T-helper 17 cell (primary cell): ENCODE measurements at places on chromosomes 2 and 18.
A peak's percentile ranks its signal among the peaks of the same experiment; 100 is the strongest.

DNA sequence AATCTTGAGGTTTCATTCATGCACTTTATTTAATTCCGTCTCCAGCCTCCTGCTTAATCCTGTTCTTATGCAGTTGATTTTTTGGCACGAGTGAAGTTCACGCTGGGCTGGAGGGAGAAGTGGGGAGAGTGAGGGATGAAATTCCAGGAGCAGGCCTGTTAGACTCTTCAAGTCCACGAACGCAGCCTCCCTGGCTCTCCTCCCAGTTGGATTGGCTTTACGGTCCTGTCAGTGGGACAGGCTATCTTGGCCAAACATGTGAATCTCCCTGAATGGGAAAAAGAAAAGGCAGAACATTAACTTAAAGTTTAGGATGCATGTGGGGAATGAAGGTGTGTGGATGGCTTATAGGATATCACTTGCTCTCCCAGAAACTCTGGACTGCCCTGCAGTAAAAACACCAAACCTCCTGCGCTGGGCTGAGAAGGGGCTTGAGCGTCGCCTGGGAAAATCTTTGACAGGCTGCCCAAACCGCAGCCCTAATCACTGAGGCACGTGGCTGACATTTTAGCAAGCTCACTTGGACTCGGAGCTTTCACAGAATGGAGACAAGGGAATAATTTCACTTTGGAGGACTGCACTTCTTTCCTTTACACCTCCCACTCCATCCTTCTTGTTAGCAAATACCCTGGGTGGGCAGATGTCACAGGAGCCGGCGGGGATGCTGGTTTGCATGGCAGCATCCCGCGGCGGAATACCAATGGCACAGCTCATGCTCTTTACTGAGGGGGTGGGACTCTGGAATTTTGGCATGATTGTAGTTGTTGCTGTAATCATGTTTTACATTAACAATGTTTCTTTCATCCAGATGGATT lies 93.9 kb downstream of the ACKR3 start:
- H3K4me3 ChIP-seq: no peak overlapping the region
- H3K36me3 ChIP-seq: no peaks in the 10 kb centered on the region
- DNase-seq: no peak
- H3K27me3 ChIP-seq: peaks cover 56% of the 10 kb centered on the region

- H3K36me3 ChIP-seq: peaks cover 4% of the 10 kb centered on the region
- H3K4me1 ChIP-seq: peaks cover 6% of the 10 kb centered on the region
- H3K4me3 ChIP-seq: no peak overlapping the region
- H3K27ac ChIP-seq: peak overlapping the region; percentile 80
- H3K27me3 ChIP-seq: peaks cover 55% of the 10 kb centered on the region
Measured at GRCh38 chr2:60355849-60356261, 197.6 kb downstream of the BCL11A start.

- no peaks in the 10 kb centered on the region for H3K27me3 ChIP-seq
- H3K4me1 ChIP-seq: no peaks in the 10 kb centered on the region
- H3K36me3 ChIP-seq: no peaks in the 10 kb centered on the region
- no peak for DNase-seq
Measured at GRCh38 chr18:52764316-52764715, 424.3 kb downstream of the DCC start.

- H3K4me1 ChIP-seq: peaks cover 3% of the 10 kb centered on the region
- no peak within 1 kb of the TSS for H3K4me3 ChIP-seq
- peak within 1 kb of the TSS; percentile 53 for H3K27ac ChIP-seq
- DNase-seq: no peak
- no peaks in the 10 kb centered on the region for H3K36me3 ChIP-seq
Measured at GRCh38 chr2:158795195-158795924, at the start of gene DAPL1. Gene DAPL1 (plus strand): TSS chr2:158795317. CDS start chr2:158795373, 56 bp downstream.

DNA sequence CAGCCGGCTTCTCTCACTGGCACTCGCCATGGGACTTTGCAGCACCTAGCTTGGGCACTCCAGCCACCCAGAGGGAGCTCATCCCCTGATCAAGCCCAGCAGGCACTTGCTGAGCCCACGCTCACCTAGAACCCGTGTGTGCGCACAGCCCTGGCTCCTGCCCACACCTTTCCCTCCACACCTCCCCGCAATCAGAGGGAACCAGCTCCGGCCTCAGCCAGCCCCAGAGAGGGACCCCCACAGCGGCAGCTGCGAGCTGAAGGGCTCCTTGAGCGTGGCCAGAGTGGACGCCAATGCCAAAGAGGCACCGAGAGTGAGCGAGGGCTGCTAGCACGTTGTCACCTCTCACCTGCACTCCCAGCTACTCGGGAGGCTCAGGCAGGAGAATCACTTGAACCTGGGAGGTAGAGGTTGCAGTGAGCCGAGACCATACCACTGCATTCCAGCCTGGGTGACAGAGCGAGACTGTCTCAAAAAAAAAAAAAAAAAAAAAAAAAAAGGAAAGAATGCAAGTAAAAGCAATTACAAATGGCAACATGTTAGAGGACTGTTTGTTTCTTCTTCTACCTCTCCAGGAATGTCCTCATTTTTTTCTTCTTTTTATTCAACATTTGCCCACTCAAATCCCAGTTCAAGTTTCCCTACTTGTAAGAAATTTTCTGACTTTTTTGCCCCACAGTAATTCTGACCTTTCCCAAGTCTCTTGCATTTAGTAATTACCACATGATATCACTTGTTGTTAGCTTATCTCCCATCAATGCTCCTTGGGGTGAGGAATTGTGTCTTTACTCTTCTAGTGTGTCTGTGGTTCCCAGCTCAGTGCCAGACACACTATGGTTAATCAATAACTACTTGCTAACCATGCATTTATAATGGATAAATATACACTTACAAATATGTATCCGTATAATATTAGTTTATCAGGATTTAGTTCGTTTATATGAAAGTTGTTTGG lies 40.6 kb upstream of the ST3GAL5 start:
- no peak for DNase-seq
- peaks cover 8% of the 10 kb centered on the region for H3K36me3 ChIP-seq
- peaks cover 14% of the 10 kb centered on the region for H3K27me3 ChIP-seq
- H3K4me1 ChIP-seq: peaks cover 11% of the 10 kb centered on the region
- H3K27ac ChIP-seq: no peak overlapping the region

- no peaks in the 10 kb centered on the region for H3K4me1 ChIP-seq
- no peak overlapping the region for H3K4me3 ChIP-seq
- H3K36me3 ChIP-seq: no peaks in the 10 kb centered on the region
- no peak for DNase-seq
Measured at GRCh38 chr18:53458944-53459580, 765.4 kb downstream of the MBD2 start.

DNA sequence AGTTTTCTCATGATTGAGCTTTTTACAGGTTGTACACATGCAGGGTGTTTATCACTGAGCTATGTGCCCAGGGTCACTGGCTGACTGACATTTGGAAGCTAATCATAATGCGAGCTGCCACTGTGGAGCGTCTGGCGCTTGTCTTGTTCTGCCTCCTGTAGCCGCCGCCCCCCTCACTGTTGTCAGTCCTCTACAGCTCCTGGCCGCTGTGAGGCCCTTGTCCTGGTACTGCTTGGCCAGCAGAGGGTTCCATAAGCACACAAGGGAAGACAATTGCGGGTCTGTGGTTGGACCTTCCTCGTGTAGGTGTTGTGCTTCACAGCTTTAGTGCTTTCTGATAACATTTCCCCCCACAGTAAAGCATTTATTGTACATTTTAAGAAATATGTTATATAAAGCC lies 105.6 kb upstream of the LDLRAD4 start:
- H3K27me3 ChIP-seq: no peaks in the 10 kb centered on the region
- no peak for DNase-seq
- no peak overlapping the region for H3K4me3 ChIP-seq
- H3K36me3 ChIP-seq: peaks cover 8% of the 10 kb centered on the region
- H3K4me1 ChIP-seq: peaks cover 4% of the 10 kb centered on the region
- no peak overlapping the region for H3K27ac ChIP-seq

DNA sequence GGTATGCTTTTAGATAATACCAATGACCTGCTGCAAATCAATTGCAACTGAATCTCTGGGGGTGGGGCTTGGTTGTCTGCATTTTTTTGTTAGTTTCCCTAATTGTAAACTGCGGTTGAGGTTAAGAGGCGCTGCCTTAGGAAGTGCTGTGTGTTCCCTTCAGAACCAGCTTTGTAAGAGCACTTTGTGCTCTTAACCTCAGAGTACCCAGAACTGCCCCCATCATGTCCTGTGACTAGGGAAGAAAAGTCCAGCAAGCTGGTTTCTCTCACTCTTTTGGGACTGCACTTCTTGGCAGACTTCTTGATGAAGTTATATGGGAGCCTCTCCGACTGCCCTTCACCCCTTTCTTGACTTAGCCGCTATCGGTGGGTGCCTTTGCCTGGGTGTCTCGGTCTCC lies 245.5 kb upstream of the CXCR4 start:
- H3K36me3 ChIP-seq: no peaks in the 10 kb centered on the region
- no peaks in the 10 kb centered on the region for H3K27me3 ChIP-seq
- peak overlapping the region; percentile 8 for H3K27ac ChIP-seq
- H3K4me3 ChIP-seq: peak overlapping the region; percentile 47
- no peak for DNase-seq
- H3K4me1 ChIP-seq: peaks cover 24% of the 10 kb centered on the region

DNA sequence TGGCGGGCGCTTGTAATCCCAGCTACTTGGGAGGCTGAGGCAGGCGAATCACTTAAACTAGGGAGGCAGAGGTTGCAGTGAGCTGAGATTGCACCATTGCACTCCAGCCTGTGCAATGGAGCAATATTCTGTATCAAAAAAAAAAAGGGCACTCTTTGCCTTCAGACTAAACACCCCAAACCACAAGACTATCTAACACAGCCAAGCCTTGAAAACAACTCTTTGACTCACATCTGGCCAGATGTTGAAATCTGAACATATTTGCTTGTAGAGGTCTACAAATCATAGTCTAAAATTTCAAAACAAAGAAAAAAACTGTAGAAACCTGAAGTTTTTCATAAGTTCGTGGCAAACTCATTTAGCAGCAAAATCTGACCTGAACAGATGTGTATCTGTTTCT lies 94.9 kb downstream of the FAM161A start:
- no peak overlapping the region for H3K4me3 ChIP-seq
- no peak for DNase-seq
- H3K27me3 ChIP-seq: no peaks in the 10 kb centered on the region
- no peak overlapping the region for H3K27ac ChIP-seq
- peaks cover 6% of the 10 kb centered on the region for H3K36me3 ChIP-seq

GRCh38 chr2:152343426-152343825 lies 8.5 kb downstream of the FMNL2 start:
- H3K27ac ChIP-seq: no peak overlapping the region
- peaks cover 2% of the 10 kb centered on the region for H3K4me1 ChIP-seq
- H3K27me3 ChIP-seq: peaks cover 30% of the 10 kb centered on the region
- H3K4me3 ChIP-seq: no peak overlapping the region
- no peaks in the 10 kb centered on the region for H3K36me3 ChIP-seq

DNA sequence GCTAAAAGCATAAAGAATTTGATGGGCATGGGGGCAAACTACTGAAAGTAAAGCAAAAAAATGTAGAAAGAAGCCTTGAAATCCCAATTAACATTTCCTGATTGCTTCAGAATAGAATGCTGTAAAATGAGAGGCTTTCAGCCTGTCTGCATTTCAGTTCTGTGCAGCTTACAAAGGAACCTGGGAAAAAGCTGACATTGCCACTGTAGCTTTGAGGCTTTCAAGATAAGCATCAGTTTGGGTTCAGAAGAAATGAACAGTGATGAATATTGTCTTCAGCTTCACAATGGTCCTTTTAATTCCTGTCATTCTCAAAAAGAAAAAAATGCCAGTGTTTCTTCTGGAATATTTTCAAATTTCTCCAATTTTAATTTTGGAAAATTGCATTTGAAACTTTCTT lies 242.7 kb downstream of the LRRTM1 start:
- no peaks in the 10 kb centered on the region for H3K36me3 ChIP-seq
- H3K4me3 ChIP-seq: no peak overlapping the region
- no peak for DNase-seq
- no peaks in the 10 kb centered on the region for H3K27me3 ChIP-seq
- no peaks in the 10 kb centered on the region for H3K4me1 ChIP-seq

DNA sequence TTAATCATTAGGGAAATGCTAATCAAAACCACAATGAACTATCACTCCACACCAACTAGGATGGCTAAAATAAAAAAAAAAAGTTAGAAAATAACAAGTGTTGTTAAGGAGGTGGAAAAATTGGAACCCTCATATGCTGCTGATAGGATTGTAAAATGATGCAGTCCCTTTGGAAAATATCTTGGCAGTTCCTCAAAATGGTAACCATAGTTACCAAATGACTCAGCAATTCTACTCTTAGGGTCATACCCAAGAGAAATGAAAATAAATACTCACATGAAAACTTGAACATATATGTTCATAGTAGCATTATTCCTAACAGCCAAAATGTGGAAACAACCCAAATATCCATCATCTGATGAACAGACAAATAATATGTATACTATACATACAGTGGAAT lies 15.7 kb upstream of the ACVR2A start:
- H3K4me1 ChIP-seq: no peaks in the 10 kb centered on the region
- DNase-seq: no peak
- H3K27me3 ChIP-seq: no peaks in the 10 kb centered on the region

DNA sequence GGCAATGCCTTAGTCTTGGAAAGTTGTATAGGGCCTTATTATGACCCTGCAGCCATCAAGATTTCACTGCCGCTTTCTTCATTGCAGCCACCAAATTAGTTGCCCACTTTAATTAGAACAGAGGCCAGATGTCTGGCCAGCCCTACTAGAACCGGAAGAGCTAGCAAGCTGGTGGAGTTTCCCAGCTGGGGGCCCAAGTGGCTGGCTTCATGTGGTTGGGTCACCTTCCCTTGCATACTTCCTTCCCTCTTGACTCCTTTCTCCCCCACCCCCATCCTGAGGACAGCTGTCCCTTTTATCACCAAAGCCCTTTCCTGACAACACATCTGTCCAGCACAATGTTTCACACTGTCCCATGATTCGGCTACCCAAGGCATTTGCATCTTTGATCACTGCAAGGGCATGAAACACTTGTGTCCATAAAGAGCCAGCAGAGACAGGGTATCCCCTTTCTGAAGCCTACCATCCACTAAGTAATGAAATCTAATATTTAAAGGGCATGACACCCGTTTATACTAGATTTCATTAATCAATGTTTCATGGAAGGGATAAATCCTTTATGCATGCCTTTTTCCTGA lies 187.2 kb downstream of the BCL11A start:
- DNase-seq: no peak
- H3K27ac ChIP-seq: no peak overlapping the region
- peaks cover 8% of the 10 kb centered on the region for H3K4me1 ChIP-seq
- no peak overlapping the region for H3K4me3 ChIP-seq

DNA sequence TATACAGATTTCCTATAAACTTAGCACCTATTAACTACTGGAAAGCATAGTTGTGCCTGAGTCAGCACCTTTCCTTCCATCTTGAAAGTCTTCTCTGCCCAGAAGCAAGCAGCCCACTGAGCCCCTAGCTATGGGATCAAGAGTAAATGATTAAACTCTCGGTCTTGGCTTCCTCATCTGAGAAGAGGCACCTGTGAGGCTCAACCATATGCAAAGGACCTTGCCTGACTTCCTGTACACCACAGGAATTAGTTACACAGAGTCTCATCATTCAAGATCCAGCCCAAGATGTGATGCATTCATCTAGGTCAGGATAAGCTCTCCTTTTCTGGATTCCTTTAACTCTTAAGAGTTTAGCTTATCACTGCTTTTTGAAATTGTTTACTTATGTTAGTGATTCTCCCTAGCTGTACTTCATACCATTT lies 96.0 kb downstream of the CDH2 start:
- no peaks in the 10 kb centered on the region for H3K36me3 ChIP-seq
- DNase-seq: no peak
- no peaks in the 10 kb centered on the region for H3K4me1 ChIP-seq
- H3K4me3 ChIP-seq: no peak overlapping the region
- no peaks in the 10 kb centered on the region for H3K27me3 ChIP-seq
